ENCODE measurements at places on chromosomes 6 and 20.
A peak's percentile ranks its signal among the peaks of the same experiment; 100 is the strongest.

- DNase-seq = no peak
Measured at GRCh38 chr6:15872241-15873103, 209.6 kb upstream of the DTNBP1 start.

DNA sequence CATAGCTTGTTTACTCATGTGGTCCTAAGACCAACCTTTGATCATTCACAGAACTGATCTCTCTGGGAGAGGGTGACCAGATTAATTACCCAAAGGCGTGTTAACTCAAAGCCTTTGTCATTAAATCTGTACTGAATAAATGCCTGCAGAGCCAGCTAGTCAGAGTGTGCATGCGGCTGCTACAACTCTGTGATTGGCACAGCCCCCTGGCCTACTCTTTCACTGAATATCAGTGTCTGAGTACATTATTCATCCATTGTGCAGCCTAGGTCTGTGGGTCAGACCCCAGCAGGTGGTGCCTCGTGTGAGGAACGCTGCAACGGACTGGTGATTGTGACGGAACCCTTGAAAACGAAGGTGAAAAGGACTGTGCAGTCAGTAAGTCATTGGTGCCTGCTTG, 663.6 kb downstream of the PHF3 start:
- DNase-seq = no peak

- DNase-seq = no peak
Measured at GRCh38 chr20:54494303-54495006, 19.1 kb downstream of the DOK5 start.

- no peak for DNase-seq
Measured at GRCh38 chr6:52523378-52524142, 53.3 kb downstream of the TRAM2 start.

GRCh38 chr20:35615667-35616464, at the start of gene SPAG4:
SPAG4 (plus strand) TSS chr20:35615829; CDS start chr20:35616004, 175 bp downstream.
- DNase-seq = peak; percentile 100

GRCh38 chr6:11110921-11111768, at the start of gene ERVFRD-1:
ERVFRD-1 (minus strand) TSS chr6:11111725; CDS start chr6:11105310, 6,415 bp downstream.
- no peak for DNase-seq

GRCh38 chr6:159110013-159110412, 59.2 kb upstream of the FNDC1 start:
- DNase-seq = peak; percentile 54

DNA sequence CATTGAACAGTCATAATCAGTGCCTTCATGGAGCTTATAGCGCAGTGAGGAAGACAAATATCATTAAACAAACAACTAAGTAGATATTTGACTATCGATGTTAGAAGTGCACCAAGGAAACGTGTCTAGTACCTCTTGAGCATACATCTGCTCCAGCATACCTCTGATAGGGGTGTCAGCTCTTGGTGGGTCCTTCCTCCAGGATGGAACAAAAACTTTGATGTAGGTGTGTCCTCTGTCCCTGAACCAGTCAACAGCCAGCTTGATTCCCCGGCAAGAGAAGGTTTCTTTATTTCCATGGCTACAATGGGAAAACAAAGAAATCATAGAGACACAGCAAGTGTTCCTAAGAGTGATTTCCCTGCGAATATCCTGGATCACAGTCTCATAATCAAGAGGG, 23.1 kb downstream of the ZC3H12D start:
- no peak for DNase-seq

DNA sequence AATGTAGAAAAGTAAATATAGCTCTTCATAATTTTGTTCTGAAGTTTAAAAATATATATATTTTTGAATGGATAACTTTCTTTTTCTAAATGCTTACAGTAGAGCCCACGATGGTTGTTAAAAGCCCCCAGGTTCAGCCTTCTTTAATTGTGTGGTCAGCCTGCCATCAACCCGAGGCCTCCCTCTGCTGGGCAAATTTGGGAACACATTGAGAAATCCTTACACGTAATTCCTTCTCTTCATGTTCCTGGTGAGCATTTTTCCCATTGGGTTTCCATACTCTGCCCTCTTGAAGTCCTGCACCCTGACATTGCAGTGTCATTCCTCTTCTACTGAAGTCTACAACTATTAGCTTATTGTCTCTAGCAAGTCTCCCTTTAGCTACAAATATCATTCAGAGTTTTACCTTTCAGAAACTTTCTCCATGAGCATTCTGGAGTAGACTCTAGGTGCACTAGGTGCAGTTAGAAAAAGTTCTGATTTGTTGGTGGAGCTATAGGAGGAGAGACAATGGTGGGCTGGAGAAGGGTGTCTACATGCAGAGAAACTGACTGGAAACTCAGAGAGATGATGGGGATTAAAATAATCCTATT, 40.6 kb downstream of the TRIM38 start:
- DNase-seq = peak; percentile 64

DNA sequence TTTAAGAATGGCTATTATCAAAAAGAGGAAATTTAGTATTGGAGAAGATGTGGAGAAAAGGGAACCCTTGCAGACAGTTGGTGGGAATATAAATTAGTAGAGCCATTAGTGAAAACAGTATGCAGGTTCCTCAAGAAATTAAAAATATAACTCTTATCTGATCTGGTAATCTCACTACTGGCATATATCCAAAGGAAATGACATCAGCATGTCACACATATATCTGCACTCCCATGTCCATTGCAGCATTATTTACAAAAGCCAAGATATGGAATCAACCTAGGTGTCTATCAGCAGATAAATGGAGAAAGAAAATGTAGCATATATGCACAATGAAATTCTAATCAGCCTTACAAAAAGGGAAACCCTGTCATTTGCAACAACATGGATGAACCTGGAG, 2.6 kb downstream of the SIRPG start:
- DNase-seq = no peak

DNA sequence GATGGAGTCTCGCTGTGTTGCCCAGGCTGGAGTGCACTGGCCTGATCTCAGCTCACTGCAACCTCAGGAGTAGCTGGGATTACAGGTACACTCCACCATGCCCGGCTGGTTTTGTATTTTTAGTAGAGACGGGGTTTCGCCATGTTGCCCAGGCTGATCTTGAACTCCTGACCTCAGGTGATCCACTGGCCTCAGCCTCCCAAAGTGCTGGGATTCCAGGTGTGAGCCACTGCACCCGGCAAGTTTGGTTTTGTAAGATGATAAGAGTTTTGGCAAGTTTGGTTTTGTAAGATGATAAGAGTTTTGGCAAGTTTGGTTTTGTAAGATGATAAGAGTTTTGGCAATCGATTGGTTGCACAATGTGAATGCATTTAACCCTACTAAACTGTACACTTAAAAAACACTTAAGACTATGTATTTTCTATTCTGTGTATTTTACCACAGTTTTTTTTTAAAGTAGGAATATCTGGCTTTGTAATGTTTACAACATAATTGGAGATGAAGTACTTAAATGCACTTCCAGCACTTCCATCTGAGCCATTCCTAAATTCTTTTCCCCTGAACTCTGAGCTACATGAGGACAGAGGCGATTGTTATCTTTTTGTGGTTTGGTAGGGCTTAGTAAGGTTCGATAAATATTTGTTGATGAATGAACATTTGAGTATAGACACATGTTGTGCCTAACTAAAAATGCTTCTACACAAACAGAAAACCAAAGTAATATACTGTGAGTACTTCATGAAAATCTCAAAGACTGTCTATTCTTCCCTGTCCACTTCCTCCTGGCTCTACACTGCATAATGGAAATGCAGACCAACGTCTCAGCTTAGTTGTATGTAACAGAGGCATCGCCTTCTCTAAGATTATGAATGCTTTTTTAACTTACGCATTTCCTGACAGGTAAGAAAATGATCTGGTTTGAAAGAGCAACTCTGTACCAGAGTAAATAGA, 18.8 kb downstream of the SAMHD1 start:
- DNase-seq = no peak

DNA sequence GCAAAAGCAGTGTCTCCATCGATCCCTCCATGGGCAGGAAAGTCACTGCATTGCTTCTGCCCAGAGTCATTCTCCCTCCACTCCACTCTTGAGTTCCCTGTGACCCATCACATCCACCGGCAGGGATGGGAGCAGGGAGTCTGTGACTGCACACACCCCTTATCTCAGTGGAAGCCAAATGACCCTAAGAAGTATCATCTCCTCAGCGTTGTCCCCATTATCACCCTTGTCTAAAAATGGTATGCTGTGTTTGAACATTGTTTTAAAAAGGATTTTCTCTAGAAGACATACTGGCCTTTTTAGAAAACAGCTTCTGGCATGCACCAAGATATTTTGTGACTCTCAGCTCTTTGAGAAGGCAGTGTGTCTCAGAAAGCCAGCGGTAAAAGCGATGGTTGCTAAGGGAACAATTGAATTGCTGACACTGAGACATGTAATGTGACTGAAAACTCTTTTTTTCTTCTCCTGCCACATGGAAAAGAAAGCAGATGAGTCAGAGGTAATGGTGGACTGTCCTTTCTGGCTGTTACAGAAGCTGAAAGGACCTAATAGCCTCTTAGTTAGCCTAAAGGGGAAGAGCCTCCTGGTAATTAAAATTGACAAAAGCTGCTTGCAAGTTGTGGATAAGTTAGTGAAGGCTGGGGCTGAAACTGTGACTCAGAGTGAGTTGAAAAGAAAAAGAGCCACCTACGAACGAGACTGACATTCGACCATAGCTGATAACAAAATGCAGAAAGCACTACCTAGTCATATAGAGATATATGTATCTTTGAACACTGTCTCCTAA, 120.5 kb downstream of the MAP3K7 start:
- no peak for DNase-seq

GRCh38 chr20:46550461-46550860, at the start of gene OCSTAMP:
OCSTAMP (minus strand) TSS chr20:46550654; CDS start chr20:46550560, 94 bp downstream.
- no peak for DNase-seq

GRCh38 chr6:13439644-13440043, 47.8 kb downstream of the GFOD1 start:
- no peak for DNase-seq

- peak; percentile 51 for DNase-seq
Measured at GRCh38 chr20:21395666-21396598, 1.4 kb downstream of the NKX2-4 start.

GRCh38 chr6:32963866-32964265, 4.5 kb upstream of the BRD2 start:
- DNase-seq = no peak

Data from CD4-positive, alpha-beta T cell treated with Interleukin-6 for 4 hours (primary cell).